ENCODE measurements at places on chromosomes 6 and 20.

GRCh38 chr20:62253398-62253797 is 15.1 kb downstream of the OSBPL2 start:
- no peak for DNase-seq

DNA sequence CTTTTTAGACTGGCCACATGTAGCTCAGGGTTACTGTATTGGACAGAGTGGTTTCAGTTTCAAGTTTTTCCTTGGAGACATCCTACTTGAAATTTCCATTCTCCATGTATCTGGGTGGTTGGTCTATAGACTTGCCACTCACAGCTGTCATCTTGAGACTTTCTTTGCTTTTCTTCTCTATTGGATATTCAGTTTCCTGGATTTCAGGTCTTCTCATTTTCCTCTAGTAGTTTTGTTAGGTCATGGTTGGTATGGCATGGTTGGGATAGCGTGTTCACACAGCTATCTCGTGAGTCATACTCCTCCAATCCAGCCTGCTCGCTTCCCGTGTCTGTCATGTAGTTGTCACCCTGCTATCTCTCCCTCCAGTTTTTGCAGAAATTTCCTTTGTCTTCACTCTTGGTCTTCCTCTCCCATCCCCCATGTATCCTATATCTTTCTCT is 48.3 kb downstream of the PTPN1 start:
- DNase-seq, result no peak

GRCh38 chr20:21515300-21516179 is 1.7 kb upstream of the NKX2-2 start:
- DNase-seq, result no peak

GRCh38 chr6:56772737-56773184 is 130.1 kb upstream of the DST start:
- no peak for DNase-seq

GRCh38 chr6:94487371-94487770 is 1068.0 kb upstream of the EPHA7 start:
- DNase-seq, result no peak

DNA sequence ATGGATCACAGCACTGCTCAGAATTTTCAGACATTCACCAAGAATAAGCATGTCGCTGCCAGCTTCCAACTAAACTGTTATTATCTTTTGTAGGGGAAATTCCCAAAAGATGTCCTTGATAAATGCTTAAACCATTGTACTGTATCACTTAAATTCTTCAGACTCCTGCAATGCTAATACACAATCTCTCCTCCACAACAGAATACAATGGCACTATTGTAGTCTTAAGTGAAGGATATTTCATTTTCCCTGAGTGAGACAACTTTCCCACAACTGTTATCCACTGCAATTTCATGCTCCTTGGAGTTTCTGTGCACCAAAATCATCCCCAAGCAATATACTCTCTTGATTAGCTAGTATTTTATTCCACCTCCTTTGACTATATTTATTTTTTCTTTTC is 189.7 kb downstream of the COL9A1 start:
- DNase-seq, result no peak

DNA sequence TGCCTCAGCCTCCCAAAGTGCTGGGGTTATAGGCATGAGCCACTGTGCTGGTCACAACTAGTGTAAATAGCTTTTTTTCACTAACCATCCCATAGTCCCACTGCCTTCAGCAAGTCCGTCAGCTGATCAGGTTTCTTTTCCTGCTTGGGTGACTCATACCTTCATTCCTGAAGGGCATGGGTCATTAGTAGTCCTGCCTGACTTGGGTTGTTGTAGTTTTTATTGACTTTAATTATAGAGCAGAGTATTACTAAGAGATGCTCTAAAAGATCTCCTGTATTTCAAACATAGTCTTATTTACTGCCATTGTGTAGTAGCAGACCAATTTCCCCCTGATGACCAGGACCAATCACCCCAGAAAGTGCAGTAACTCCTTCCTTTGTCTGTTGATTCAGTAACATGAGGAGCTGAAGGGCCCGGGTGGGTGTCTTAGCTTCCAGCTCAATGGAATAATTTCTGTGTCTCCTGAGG is 25.8 kb downstream of the HLA-C start:
- no peak for DNase-seq

DNA sequence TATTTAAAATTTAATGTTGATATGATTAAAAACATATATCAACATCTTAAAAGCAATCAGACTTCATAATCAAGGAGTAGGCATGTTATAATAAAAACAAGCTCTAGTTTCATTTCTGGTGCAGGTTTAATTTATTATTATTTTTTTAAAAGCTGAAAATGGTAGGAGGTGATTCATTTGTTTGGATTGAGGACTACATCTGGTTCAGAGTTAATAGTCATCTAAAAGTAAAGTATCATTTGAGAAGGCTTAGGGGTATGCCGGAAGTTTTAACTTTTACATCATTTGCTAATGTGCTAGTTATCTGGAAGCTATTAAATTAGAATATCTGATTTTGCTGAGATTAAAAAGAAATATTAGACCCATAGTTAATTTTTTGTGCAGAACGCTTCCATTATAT is 169.5 kb upstream of the LAMA2 start:
- no peak for DNase-seq

DNA sequence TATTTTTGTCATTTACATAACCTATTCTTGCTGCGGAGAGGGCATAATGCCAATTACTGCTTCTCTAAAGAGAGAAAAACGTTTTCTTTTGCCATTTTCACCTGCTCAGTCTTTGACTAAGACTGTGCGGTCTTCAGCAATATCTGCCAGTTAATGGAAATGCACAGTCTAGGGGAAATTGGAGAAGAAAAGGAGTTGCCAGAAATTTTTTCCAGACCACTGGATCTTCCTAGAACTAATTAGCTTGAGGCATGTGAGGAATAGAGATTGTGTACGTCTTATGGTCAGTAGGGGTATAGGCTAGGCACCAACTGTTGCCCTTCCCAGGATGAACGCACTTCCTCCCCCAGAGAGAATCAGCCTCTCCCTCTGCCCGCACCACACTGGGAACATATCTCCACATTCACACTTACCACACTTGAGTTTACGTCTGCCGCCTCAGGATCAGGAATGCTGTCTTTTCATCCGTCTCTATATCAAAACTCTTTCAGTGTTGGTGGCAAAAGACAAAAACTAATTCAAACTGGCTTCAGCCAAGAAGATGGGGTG is 67.9 kb upstream of the E2F3 start:
- no peak for DNase-seq

GRCh38 chr20:45768479-45768878 is 23.2 kb downstream of the WFDC3 start:
- no peak for DNase-seq

DNA sequence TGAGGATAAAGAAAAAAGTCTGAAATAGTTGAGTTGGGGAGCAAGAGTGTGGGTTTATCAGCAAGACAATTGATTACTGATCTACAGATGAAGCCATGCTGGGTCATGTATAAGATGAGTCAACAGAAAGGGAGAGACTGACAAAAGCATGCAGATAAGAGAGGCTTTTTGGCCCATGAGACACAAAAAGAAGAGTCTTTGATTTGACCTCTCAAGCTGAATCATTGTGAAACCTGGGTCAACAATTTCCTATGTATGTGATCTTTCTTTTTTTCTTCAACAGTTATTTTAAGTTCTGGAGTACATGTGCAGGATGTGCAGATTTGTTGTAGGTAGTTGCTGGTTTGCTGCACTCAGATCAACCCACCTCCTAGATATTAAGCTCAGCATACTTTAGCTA is 15.9 kb downstream of the RIMS1 start:
- no peak for DNase-seq

GRCh38 chr6:71510057-71510713 is 221.6 kb downstream of the OGFRL1 start:
- no peak for DNase-seq

DNA sequence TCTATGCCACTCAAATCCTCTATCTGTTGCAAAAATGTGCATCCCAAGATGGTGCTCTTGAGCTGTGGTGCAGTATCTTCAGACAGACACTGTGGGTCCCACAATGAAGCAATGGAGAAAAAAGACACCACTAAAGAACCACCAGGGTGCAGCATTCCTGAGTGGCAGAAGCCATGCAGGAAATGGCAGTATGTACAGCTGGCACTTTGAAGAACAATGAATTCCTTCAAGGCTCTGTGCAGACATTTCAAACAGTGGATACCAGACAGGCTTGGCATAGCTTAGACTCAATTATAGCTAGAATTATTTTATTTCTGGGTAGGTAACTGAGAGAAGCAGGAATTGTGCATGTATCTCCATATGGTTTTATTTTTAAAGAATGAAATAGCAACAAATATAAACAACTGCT is 24.0 kb upstream of the HDAC2 start:
- no peak for DNase-seq

DNA sequence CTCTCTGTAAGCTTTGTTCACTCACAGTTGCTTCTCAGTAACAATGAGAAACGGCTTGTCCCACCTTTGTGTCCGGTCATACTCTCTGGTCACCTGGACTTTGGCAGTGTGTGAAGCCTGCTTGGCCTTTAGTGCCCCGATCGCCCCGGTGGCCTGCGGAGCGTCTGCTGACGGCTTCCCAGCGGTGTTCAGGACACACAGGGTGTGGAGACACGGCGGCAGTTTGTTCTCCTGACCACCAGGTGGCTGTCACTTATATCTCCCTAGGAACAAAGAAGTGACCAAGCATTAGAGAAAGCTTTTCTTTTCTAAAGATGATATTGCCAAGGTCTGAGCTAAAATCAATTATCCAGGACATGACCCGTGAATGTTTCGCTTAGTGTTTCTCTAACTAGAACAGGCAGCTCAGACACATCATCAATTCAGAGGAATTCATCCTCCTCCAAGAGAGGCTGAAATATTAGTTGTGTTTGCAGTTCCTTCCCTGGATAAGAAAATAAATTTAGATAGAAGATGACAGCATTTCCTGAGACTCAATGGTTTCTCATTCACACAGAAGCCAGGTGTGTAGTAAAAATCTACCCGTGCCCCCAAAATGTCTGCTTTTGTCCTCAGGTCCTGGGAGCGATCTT is 167.4 kb upstream of the THBS2 start:
- DNase-seq, result no peak

GRCh38 chr20:672963-673602 is 2.5 kb downstream of the SCRT2 start:
- no peak for DNase-seq

- DNase-seq, result no peak
Observed at GRCh38 chr6:15252195-15252594, 6.3 kb downstream of the JARID2 start.

GRCh38 chr6:35368038-35368887 is 25.9 kb downstream of the PPARD start:
- no peak for DNase-seq

GRCh38 chr20:25007491-25008305 is 15.1 kb upstream of the APMAP start:
- no peak for DNase-seq

DNA sequence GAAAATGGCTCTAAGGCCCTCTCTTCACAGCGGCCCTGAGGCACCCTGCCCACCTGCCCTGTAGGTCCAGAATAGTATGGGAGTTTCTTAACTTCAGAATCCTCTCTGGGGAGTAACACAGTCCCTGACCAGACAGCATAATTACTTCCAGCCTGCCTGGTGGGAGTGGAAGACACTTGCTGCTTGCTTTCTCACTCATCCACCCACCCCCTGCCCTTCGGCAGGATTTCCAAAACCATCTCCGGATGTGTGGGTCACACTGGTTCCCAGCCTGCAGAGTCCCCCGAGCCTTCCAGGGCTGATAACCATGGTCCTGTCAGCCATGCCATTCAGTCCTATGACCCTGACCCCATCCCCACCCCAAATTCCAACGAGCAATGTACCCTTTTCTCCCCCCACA is 5.4 kb downstream of the SLC29A1 start:
- no peak for DNase-seq

DNA sequence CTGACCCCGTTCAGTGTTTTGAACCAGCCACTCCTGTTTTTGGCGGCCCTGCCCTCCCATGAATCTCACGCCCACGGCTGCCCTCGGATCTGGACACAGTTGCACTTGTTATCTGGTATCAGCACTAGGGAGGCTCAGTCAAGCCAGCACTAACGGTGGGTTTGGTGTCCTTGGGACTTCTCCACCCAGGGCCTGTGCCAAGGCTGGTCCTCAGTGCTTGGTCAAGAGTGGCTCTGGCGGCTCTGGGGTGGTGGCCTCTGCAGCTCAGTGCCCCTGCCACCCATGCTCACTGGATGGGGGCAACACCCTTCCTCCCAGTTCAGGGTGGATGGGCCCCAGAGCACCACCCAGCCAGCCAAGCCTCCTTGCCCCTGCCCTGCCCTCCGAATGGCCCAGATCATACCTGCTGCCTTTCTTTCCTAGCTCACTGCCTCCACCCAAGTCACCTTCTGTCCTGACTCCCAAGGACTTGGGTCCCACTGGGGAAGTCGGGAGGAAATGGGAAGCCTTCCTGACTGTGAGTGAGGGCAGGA is 54.7 kb downstream of the SSR1 start:
- no peak for DNase-seq

DNA sequence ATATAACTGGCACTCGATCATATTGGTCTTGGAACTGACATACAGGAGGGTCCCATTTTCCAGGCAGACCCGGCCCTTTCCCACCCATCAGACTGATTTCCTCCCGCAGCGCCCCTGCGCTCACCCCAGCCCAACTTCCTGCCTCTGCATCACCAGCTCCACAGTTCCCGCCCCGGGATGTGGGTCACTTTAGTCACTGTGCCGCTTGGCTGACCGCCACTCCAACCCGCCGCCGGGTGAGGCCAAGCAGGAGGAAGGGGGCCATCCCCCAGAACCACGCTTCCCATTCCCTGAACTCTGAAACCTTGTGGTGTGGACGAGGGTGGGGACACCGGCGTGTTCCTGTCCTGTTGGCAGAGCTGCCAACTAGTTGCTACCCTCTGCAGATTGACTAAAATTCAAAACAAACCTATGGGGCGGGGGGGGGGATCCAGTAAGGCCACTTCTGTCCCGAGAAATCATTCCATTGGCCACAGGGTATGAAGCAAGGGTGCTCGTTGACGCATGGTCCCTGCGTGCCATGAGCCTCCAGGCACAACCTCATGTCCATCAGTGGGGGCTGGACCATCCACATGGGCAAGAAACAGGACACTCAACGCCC is 12.3 kb downstream of the TGM2 start:
- DNase-seq, result no peak

DNA sequence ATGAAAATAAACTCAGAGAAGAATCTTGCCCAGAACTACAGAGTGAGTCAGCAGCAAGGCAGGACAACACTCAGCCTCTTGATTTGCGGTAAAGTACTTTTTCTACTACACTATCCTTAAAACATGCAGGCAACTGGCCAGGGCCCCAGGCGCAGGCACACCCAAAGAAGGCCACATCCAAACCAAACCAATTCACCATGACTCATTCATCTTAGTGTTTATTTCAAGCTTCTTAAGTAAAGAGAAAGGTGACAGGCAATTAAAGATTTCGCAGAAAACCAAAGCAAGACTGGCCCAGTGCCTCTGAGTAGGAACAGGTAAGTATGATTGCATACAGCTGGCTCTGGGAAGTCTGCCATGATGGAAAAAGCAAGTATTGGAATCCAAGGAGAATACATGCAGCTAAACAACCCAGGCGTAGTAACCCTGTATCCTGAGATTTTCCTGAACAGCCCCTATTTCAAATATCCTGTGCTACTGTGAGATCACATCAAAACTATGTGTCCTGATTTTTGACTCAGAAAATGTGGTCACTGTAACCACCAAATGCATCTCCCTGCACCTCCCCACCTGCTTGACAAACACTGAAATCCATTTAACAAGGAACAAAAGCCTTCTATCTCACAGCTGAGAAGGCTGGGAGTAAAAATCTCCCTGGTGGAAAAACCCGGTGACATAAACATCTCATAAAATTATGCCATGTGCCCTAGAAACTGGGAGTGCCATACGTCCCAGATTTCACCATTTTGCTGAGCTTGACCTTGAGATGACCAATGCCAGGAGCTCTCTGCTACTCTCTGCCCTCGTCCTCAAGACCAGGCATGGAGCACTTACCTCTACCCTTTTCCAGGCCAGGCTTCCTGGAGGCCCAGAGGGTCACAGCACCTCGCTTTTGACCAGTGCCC is 12.4 kb downstream of the WFDC3 start:
- DNase-seq, result no peak

Measured in stimulated activated CD8-positive, alpha-beta memory T cell treated with anti-CD3 and anti-CD28 coated beads, Interleukin-4, amount 100 ng/mL, for 1 hour (primary cell).